SHP77 (cell line): ENCODE measurements at places on chromosomes 1 and 21.

GRCh38 chr1:67191668-67192520 lies 25.6 kb downstream of the IL23R start:
- no peak for DNase-seq

DNA sequence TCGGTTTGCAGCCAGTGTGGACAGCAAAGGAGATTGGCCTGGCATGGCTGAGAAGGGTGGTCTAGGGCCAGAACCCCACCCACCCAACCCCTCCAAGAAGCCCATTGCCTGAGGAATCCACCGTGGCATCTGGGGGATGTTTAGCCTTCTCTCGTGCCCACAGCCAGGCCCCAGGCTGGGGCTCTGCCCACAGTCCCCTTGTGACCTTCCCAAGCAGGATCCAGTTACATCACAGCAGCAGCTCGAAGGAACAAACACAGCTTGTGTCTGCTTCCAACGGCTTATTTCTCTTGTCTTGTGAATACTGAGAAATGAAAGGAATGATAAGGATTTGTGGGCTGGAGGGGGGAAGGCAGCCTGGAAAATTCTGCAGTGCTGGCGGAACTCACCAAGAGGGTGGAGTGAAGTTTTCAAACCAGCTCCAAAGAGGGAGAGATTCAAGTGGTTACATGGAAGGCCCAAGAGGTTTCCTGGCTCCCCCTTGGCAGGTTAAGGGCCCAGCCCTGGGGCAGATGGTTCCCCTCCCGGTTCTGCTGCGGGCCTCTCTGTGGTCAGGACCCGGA lies 61.6 kb downstream of the DHRS3 start:
- DNase-seq, result no peak

- no peak for DNase-seq
Observed at GRCh38 chr21:41802684-41803083, 35.8 kb upstream of the RIPK4 start.

GRCh38 chr1:30930631-30931173 lies 22.1 kb upstream of the SDC3 start:
- DNase-seq, result no peak

GRCh38 chr1:172955161-172955815 lies 95.5 kb downstream of the TNFSF18 start:
- DNase-seq, result no peak

GRCh38 chr1:215290018-215290417 lies 207.5 kb downstream of the KCNK2 start:
- DNase-seq, result no peak

DNA sequence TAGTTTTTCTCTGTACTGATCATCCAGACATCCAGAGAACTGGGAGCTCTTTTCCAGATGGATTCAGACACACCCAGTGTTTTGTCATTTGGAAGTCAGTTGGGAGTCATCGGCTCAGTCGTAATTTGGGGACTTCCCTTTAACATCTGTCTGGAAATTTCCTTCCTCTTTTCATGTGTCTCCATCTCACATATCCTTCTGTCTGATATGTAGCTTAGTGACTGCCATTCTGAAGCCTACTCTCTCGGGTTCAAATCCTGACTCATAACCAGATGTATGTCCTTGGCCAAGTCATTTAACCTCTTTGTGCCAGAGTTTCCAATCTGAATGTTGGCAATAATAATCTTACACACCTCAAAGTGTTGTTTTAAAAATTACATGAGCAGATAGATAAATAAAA lies 3.0 kb downstream of the MORC3 start:
- no peak for DNase-seq

- DNase-seq, result no peak
Observed at GRCh38 chr1:43319288-43319687, 18.3 kb upstream of the MPL start.

DNA sequence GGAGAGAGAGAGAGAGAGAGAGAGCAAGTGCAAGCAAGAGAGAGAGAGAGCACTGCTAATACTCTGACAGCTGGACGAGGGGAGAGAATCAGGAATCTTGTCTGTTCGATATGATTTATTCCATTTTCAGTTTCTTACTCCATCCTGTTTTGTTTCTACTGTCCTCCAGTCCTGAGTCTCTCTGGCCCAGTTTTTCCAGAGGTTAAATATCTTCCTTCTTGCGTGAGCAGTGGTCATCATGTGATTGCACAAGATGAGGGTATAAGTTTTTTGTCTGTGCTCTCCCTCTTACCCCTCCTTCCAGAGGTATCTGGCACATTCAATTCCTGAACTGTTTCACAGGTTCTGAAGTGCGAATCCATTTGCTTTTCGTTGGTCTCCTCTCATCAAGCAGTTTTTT lies 16.8 kb downstream of the UBE2U start:
- DNase-seq, result no peak

- no peak for DNase-seq
Observed at GRCh38 chr1:228989676-228989991, 254.4 kb downstream of the RHOU start.

GRCh38 chr1:39952359-39953110 lies 2.4 kb upstream of the MFSD2A start:
- no peak for DNase-seq

GRCh38 chr1:23422241-23422877 lies 2.2 kb downstream of the TCEA3 start:
- DNase-seq, result peak; percentile 70

- DNase-seq, result no peak
Observed at GRCh38 chr1:243745356-243745755, 104.7 kb downstream of the AKT3 start.

- no peak for DNase-seq
Observed at GRCh38 chr1:41483001-41483850, 1.3 kb downstream of the EDN2 start.

DNA sequence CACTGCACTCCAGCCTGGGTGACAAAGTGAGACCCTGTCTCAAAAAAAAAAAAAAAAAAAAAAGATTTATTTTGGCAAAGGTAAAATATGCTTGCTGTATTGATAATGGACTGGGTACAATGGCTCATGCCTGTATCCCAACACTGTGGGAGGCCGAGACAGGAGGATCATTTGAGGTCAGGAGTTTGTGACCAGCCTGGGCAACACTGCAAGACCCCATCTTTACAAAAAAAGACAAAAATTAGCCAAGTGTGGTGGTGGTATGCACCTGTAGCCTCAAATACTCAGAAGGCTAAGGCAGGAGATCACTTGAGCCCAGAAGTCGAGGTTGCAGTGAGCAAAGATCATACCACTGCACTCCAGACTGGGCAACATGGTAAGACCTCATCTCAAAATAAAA lies 6.3 kb downstream of the SF3A3 start:
- no peak for DNase-seq

DNA sequence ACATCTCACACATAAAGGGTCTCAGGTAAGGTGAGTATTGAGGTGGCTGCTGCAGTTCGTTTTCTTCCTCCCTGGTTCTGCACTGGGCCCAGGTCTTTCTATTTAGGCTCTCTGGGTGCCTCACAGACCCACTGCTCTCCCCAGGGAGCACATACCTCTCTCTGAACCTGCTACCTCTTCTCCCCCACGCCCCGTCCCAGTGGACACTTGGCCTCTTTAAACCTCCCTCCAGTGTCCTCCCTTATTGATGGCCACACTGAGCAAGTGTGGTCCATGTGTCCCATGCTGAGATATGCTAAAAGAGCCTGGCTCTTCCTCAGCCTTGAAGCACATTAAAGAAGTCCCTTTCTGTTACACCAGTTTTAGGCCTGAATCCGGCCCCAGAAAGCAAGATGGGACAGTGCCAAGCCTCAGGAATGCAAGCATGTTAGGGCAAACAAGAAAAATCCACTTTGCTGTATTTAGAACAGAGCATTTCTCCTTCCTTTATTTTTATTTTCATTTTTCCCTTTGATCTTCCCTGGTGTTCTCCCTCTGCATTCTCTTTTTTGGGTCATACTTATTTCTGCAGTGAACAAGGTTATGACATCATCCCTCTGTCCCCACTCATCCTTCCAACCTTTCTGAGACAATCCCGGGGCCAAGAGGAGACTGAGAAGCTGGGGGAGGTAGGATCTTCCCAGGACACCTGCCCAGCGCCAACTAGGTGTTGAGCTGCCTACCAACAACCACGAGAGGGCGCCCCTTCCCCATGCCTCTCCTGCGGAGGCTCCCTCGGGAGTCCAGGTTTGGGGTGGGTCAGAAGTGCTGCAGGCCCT lies 5.0 kb upstream of the CHI3L2 start:
- DNase-seq, result peak; percentile 64

GRCh38 chr1:107263291-107263915 lies 122.6 kb downstream of the NTNG1 start:
- no peak for DNase-seq

- no peak for DNase-seq
Observed at GRCh38 chr1:165549973-165550372, 6.2 kb downstream of the LRRC52 start.

DNA sequence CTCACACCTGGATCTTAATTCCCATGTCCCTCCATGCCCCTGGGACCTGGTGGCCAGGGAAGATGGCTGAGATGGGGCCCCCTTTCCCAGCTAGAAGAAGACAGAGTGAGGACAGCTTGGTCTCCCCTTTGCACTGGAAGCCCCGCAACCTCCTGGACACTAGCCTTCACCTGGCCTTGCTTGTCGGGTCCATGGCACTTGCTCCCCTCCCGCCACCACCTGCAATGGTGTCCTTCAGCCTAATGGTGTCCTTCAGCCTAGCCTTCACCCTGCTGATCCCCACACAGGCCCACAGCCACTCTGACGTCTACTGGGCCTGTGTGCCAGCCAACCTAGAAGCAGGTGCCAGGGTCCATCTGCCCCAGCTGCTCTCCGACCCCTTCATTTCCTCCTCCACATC lies 45.9 kb upstream of the EDN2 start:
- no peak for DNase-seq

- DNase-seq, result peak; percentile 53
Observed at GRCh38 chr1:110337704-110338308, 1.4 kb upstream of the RBM15 start.

GRCh38 chr1:107707111-107707510 lies 257.9 kb downstream of the VAV3 start:
- no peak for DNase-seq

DNA sequence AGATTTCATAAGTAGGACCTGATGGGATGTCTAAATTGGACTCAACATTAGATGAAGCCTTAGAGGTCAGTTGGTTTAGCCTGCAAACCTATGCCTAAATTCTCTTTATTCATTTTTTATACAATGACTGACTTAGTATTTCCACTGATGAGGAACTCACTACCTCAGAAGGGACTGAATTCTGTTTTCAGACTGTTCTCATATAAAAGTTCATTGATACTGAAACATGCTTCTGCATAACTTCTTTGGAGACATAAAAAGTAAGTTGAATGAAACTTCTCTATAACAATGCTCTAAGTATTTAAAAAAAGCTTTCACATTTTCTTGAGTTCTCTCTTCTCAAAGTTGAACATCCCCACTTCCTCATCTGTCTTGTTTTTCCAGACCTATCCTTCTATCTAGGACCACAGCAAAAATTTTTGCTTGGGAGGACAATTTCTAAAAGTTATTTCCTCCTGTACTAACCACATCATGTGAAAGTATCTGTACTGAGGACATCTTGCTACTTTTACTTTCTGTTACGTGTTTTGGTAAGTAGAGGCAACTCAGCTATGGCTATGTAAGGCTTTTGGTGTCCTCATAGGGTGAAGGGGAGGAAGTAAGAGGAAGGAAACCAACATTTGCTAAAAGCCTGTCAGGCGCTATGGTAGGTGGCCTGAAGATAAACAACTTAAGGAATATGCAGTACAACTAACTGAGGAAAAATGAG lies 64.1 kb downstream of the USP24 start:
- DNase-seq, result no peak

DNA sequence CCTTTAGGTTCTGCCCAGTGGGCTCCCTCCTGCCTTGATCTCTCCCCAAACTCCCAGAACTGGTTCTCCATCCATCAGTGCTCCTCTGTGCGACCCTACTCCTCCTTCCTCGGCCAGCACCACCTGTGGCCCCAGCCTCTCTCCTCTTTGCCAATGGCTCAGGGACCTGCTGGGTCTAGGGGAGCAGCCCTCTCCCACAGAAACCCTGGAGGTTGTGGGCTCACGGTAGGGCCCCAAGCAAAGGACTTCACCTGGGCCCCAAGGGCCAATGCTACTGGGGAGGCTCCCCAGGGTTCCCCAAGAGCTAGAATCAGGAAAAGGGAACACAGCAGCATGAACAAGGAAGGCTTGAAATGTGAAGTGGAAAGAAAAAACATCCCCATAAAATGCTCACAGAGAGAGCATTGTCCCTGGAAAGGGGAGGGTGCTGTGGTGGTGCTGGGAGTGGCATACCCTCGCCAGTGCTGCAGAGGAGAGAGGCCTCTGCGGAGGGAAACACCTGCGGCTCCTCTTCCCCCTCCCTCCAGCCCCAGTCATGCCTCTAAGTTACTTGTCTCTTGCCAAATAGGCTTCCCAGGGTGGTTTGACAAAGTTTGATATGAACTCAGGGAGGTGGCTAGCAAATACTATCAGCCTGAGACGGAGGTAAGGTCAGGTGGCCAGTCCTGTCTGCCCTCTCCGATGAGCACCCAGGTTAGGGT lies 2.5 kb downstream of the TMEM63A start:
- DNase-seq, result no peak

DNA sequence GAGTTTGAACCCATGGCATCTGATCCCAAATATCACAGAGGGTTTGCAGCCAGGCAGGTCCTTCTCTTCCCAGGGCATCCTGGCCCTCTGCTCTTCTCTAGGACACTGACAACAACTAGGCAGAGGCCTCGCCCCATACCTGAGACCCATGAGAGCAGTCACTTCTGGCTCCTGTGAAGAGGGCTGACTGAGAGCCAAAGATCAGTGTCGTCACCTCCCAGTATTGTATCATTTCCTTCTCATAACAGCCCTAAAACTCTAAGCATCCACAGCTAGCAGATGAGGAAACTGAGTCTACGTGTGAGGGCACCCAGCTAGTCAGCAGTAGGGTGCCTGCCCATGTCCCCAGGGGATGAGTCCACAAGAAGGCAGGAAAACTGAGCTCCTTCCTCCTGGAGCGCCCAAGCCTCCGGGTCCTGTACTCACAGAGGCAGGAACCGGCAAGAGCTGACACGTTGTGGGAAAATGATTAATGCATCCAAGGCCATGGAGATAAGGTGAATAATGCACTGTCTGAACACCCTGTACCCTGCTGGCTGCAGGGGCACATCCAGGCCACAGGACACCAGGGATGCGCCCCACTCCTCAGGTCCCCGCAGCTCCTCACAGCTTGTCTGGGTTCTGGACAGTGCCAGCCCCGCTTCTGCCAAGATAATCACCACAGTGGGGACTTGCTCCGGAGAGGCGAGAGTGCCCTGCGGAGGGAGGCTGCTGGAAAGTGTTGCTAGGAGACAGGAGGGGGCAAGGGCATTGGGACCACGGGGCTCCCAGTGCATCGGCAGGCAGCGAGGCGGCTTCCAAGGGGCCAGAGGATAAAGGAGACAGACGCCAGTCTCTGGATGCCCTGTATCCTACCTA lies 340.0 kb downstream of the NPHP4 start:
- no peak for DNase-seq

- peak; percentile 20 for DNase-seq
Observed at GRCh38 chr1:154760469-154760933, 109.6 kb downstream of the KCNN3 start.

DNA sequence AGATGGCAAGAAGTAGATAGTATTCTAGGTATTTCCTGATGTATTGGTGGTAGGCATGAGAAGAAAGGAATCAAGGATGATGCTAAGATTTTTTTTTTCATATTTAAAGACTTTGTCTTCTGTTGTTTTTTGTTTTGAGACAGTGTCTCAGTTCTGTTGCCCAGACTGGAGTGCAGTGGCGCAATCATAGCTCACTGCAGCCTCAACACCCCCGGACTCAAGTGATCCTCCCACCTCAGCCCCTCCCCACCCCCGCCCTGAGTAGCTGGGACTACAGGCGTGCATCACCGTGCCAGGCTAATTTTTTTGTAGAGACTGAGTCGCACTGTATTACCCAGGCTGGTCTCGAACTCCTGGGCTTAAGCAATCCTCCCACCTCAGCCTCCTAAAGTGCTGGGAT lies 2.8 kb upstream of the CAPZB start:
- no peak for DNase-seq
